Stimulated activated CD4-positive, alpha-beta T cell treated with anti-CD3 and anti-CD28 coated beads, Interleukin-2, amount 100 ng/mL, for 48 hours (primary cell): ENCODE measurements at places on chromosomes 12 and 14.

DNA sequence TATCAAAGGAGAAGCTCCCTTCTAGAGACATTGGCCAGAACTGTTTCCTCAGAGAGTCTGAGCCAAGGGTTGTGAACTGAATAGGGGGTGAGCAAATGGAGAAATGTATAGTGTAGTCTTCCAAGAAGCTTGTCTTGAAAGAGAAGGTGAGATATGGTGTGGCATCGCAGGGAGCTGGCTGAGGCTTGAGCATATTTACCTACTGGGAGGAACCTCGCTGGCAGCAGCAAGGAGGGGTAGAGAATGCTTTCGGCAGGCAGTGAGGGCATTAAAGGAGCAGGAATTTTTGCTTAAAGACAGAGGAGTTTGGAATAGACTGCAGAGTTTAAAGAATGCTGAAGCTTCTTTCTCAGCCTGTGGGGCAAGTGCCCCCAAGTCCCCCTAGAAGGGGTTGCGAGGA lies 59.3 kb upstream of the PRMT8 start:
- DNase-seq: no peak

DNA sequence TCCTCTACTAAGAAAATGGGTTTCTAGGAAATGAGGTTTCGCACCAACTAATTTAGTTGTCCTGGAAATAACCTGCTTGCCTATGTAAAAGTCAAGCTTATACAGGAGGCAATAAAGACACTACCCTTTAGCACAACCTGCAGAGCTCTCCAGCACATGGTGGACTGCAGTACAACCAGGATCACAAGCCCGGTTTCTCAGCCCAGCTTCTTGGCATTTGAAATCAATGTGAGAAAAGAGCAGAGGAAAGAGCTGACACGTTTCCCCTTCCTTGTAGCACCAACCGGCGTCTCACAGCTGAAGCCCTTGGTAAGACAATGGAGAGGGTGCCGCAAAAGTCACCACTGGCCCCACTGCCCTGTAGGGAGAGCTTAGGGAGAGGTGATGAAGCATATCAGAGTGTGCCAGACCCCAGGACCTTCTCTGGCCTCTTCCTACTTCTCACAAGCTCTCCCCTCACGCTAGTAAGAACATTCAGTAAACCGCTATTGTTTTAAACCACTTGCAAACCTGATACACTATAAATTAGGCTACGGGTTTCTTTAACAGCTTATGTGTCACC lies 8.6 kb downstream of the SPTLC2 start:
- DNase-seq: no peak

DNA sequence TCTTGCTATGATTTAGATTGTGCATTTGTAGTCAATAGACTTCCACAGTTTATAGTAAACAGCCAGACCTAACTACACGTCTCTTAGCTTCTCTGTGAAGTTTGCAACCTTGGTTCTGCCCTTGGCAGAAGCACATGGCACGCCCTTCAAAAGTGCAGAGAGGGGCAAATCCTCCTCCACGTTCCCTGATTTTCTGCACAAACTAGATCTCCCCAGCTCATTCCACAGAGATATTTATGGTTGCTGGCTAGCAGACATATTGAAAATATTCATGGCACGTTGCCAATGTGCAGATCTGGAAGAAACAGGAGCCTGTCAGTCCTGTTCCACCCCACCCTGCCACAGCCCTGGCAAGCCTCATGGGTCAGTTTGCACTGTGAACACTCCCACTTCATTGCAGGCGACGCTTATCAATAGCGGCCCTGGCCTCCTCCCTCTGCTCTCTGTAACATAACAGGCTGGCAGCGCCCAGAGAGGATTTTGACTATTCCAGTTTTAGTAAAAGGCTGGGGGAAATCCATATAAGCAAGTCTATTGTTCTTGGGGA lies 6.5 kb upstream of the LGALS3 start:
- DNase-seq: no peak

- DNase-seq: no peak
These were observed 479.7 kb upstream of the RGS6 start for GRCh38 chr14:71452539-71452938.

DNA sequence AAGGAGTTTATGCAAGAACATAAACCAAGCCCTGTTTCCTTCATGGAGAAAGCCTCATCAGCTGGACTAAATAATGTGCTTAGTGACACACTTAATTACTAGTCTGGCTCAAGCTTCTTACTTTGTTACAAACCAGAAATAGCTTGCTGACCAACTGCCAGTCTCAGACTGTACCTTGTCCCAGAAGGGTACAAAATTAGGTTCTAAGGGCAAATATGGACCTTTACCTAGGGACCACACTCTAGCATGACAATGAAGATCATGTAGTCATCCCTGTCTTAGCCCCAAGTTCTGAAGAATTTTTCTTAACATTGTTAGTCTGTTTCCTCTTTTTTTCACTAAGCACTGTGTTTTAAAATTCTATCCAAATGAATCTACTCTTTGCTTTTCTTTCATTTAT lies 2.2 kb downstream of the AMN1 start:
- no peak for DNase-seq

DNA sequence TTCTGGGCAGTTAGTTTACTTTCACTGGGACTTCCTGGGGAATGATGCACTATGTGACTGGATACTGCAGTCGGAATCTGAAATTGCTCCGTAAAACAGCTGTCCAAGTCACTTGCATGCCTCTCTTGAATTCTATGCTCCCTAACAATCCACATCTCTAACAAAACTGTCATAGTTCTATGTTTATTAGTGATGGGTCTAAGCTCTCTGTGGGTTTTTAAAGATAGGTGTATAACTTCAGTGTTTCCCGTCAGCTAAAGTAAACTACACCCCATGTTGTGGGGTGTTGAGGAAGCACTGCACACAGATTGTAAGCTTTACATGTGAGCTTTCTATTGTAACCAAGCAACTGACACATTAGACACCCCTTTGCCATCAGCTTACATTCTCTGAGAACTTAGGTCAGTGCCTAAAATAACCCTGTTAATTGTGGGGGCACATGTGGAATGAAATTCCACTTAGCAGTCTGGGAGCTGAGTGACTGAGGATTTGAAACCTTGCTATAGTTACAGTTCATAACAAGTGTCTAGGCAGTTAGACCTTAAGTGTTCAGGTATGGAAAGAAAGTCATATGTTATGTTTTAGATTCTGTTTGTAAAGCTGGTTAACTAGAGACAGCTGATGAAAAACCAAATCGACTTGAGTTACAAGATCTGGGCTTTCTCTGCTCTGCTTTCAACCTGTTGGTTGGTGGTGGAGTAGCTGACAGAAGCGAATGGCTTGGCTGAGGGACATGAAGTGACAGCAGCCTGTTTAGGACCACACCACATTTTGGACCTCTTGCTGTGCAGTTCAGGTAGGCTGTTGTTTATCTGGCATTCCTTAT lies 165.7 kb downstream of the AKAP6 start:
- DNase-seq: no peak
